ENCODE measurements at places on chromosomes 4 and X.

DNA sequence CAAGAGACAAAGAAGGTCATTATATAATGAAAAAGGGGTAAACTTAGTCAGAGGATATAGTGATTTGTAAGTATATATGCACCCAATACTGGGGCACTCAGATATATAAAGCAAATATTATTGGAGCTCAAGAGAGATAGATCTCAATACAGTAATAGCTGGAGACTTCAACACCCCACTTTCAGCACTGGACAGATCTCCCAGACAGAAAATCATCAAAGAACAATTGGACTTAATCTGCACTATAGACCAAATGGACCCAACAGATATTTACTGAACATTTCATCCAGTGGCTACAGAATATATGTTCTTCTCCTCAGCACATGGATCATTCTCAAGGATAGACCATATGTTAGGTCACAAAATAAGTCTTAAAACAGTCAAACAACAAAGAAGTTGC is 47.2 kb upstream of the RBMXL3 start:
- DNase-seq: no peak

- DNase-seq: no peak
These were observed at the start of gene TEC for GRCh38 chr4:48268956-48269860. TEC (minus strand) TSS chr4:48269838; CDS start chr4:48228614, 41,224 bp downstream.

DNA sequence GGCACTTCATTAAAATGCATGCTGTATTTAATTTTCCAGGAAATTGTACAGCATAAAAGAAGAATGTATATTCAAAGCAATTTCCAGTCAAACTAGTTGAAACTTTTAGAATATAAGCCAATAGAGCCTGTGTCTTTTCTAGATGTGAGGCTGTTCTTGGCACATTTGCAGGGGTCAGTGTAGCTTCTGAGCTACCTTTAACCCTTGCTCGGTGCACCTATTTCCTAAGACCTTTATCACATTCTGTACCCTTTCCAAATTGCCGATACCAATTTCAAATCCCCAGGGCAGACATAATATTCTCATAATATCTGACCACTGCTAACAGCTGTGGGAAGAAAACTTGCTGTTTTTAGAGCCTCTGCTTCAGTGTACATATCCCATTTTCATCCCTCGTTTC is 43.2 kb downstream of the DCAF8L2 start:
- no peak for DNase-seq

GRCh38 chr4:145957302-145957701 is 18.7 kb upstream of the ZNF827 start:
- no peak for DNase-seq

GRCh38 chr4:158715802-158716201 is 7.4 kb downstream of the PPID start:
- DNase-seq: no peak

DNA sequence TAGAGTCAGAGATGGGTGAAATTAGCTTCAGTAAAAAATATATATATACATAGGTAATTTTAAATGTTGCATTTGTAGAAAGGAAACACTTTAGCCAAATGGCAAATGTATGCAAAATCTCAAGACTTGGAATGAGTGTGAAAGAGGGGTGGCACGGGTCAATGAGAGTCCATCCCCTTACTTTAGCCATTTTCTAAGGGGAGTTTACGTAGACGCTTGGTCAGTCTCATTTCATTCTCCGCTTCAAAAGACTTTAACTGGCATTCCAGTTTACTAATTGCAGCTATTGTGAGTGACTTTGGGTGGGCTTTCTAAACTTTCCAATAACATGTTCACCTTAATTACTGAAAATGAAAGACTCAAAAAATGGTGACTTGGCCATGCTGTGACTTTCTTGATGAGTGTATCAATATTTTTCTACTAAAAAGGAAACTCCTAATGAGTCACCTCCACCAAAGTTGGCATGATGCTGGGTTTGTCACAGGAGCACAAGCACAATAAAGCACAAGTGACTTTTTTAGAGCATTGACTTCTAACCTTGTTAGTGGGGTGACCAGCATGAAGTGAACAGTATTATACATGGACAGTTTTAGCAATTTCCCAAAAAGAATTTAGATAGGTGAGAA is 356.0 kb upstream of the RASGEF1B start:
- no peak for DNase-seq

DNA sequence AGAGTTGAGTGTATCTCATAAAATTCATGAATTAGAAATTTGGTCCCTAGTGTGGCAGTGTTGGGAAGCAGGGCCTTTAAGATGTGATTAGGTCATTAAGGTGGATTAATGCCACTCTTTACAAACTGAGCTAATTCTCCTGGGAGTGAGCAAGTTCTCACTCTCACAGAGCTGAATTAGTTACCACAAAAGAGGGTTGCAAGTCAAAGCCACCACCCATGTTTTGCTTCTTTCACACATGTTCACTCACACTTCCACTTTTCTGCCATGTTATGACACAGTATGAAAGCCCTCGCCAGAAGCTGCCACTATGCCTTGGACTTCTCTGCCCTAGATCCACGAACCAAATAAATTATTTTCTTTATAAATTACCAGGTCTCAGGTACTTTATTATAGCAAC is 332.1 kb downstream of the ARAP2 start:
- DNase-seq: no peak

DNA sequence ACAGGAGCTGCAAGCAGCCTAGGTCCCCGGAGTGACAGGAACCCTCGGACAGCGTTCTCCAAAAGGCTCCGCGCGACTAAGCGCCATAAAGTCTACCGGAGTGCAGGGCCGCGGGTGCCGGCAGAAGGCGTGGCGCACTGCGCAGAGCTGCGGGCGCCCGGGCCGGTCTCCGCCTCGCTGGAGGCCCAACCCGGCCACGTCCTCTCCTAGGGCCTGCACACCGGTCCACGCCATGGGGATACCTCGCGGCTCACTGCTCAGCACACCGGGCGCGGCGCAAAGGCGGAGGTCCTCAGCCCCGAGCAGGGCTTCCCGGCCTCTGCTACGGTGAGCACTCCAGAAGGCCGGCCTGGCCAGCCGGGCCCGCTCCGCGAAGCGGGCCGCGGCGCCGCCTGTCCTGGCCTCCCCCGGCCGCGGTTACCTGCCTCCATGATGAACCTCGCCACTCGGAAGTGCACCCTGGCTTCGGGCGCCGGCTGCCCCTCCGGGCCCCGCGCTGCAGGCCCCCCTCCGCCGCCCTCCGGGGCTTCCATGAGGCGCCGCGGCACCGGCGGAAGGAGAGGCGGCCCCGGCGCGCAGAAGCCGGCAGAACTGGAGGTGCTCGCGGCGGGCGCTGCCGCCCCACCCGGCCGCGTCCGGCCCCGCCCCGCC is at the start of gene CCNQ:
Gene CCNQ (minus strand): TSS at position 599 of the 651 bp plus-strand sequence. CDS start 66 bp downstream, at position 533.
- no peak for DNase-seq
